T-helper 17 cell (primary cell): ENCODE measurements at places on chromosomes 16 and 17.

GRCh38 chr16:55470533-55471371 is 8.2 kb upstream of the MMP2 start:
- no peak for DNase-seq

- DNase-seq, result no peak
These were observed 91.0 kb upstream of the CBX4 start for GRCh38 chr17:79930062-79930876.

GRCh38 chr17:75031972-75032719 is 14.6 kb downstream of the ATP5PD start:
- peak; percentile 34 for DNase-seq

DNA sequence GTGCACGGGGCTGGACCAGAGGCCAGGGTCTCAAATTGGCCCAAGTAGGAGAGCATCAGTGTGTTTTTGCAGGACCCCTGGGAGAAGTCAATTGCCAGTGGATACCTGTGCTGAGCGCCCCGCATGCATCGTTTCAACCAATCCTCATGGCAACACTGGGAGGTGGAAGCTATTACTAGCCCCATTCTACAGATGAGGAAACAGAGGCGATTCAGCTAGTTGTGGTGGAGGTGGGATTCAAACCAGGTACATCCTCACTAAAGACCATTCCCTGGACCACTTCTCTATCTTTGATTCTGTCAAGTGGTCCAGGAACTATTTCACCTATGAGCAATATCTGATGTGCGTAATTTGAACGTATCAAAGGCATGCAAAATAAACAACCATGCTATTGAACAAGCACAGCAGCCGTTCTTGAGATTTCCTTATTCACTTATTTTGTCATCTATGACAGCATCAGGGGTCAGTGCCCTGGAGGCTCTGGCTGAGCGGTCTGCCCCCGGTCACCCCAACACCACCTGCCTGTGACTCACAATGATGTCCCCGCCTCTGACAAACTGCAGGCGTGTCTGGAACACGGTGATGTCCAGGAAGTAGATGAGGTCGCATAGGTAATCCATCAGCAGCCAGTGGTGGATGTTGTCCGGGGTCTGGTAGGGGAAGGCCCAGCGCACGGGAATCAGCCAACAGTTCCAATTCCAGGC is 54.0 kb downstream of the CNGB1 start:
- no peak for DNase-seq

DNA sequence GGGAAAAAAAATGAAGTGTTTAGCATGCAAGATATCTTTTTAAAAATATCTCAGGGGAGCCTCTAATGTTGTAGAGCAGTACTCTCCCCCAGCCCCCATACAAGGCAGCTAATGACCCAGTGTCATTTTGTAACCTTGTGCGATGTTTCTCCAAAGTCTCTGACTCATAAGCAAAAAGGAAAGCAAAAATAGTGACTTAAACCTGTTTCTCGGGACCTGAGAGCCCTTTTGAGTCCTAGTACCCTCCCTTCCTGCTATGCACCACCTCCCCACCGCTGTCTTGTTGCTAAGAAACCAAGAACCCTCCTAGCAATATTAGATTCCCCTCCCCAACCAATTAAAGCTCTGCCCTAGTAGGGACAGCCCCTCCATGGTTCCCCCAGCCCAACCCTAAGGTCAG is 2.8 kb downstream of the MYCBPAP start:
- peak; percentile 19 for DNase-seq

- DNase-seq, result no peak
These were observed 23.0 kb downstream of the SUPT6H start for GRCh38 chr17:28684963-28685362.

- DNase-seq, result no peak
These were observed 450.3 kb downstream of the SHISA9 start for GRCh38 chr16:13351601-13352217.

GRCh38 chr17:78925662-78926555 is 722 bp upstream of the TIMP2 start:
- no peak for DNase-seq

- no peak for DNase-seq
These were observed 229.2 kb downstream of the MAP2K6 start for GRCh38 chr17:69643686-69644085.

- no peak for DNase-seq
These were observed 12.0 kb downstream of the ACE start for GRCh38 chr17:63488851-63489250.

DNA sequence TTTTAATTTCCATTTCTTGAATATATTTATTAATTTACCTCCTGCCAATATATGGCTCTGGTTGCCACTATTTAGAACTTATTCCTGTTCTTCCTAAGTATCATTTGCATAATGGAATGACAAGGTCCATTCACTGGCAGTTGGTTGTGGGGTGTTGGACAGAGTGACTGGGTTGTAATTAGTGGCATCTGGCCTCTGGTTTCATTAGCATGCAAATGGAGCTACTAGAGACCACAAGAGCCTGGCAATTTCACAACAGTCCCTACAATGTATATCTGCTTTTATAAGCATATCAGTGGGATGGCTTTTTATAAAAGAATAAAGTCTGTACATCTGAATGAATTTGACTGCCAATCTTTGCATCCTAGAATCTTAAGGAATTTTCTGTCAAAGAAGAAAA is 1030.9 kb upstream of the CDH8 start:
- no peak for DNase-seq

GRCh38 chr16:83453977-83454376 is 353.8 kb upstream of the HSBP1 start:
- no peak for DNase-seq

GRCh38 chr17:33121272-33121671 is 129.6 kb downstream of the SPACA3 start:
- DNase-seq, result no peak

- DNase-seq, result no peak
These were observed 5.7 kb upstream of the SULT1A2 start for GRCh38 chr16:28602529-28602928.

- DNase-seq, result no peak
These were observed 24.5 kb downstream of the STXBP4 start for GRCh38 chr17:54992797-54993639.

DNA sequence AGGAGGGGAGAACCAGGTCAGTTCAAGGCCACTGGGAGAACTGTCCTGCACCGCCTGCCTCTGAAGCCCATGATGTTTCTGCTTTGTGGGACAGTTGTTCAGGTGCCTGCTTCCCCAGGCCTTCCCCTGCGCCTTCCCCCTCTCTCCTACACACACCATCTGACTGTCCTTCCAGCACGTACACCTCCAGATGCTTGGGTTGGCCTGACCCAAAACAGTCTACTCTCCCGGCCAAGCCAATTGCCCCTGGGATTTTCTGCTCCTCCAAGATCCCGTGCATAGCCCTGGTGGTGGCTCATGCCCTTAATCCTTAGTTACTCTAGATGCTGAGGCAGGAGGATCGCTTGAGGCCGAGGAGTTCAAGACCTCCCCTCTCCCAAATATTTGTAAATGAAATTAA is 684 bp upstream of the RSAD1 start:
- DNase-seq, result no peak

- DNase-seq, result no peak
These were observed 17.9 kb downstream of the MYO1C start for GRCh38 chr17:1474402-1475189.

DNA sequence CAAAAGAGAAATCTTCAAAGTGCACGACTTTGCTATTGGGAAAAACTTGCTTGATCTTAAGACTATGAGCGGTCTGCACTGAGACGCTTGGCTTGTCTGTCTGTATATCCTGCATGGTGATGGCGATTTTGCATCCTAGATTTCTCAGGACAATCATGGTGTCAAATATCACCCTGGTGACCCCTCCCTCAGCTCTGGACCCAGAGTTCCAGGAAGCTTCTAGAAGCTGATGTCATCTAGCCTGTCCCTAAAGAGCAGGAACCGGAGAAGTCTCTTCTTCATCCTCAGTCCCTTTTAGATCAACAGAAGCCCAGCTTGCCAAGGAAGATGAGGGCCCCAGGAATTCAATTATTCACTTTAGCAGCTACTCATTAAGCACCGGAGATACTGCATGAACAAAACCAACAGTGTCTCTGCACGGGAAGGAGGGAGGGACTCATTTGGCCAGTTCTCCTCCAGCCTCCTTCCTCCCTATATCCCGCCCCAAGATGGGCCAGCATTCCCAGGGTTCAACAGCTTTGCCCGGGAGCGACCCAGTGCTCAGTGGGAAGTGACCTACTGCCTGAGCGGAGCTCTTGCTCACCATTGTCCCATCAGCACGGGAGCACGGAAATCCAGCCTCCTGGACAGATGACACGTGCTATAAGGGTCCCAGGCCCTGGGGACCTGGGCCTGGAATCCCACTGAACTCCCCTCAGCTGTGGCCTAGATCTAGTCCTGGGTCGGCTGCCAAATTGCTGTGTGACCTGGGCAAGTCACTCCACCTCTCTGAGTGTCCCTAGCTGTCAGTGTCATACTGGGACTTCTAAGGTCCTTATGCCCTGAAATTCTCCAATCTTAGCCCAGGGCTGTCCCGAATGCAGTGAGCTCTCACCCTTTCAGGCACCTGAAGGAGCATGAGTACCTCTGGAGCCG is 3.8 kb downstream of the EMP2 start:
- DNase-seq, result no peak

DNA sequence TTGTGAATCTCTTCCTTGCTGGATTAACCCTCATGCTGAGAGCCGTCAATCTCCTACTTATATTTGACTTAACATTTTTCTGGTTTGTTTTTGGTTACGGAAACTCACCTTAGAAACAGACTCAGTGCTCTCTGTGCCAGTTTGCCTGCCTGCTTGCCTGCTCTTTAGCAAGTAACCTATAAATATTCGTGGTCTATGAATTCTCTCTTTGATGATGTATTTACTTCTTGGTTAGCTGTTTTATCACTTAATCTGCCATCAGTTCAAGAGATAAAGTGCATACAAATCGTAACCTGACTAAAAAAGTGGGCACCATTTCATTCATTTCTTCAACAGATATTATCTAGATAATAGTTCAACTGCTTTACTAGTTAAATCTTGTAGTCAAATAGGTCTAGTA is 26.7 kb downstream of the CYB5B start:
- no peak for DNase-seq

- no peak for DNase-seq
These were observed 525.8 kb upstream of the GOT2 start for GRCh38 chr16:59259950-59260319.

- DNase-seq, result no peak
These were observed 142.3 kb downstream of the ABCC12 start for GRCh38 chr16:48013491-48013901.

DNA sequence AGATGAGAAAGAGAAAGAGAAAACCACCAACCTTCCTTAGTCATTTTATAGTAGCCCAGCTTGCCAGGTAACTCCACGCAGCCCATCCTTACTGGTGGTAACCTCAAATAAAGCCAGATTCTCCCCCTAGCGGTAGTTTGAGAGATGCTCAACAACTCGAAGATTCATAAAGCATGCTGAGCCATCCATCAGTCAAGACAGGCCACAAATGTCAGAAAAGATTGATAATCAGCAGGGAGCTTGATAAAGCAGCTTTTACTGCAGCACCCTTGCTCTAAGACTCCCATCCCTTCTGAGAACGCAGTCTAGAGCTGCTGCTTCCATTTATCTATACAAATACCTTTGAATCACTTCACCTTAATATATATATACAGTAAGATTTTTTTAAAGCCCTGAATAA is 451.5 kb upstream of the HSBP1 start:
- DNase-seq, result no peak

DNA sequence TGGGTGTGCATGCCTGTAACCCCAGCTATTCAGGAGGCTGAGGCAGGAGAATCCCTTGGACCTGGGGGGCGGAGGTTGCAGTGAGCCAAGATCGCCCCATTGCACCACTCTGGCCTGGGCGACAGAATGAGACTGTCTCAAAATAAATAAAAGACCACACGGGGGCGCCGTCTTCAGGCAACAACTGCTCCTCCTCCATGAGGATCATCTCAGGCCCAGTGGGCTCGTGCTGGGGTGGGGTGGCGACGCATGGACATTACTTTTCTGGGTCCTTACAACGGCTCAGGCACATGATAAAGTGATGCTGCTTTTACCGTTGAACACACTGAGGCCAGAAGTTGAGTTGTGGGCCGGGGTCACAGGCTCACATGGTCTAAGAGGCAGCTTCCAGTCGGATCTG is 56.2 kb downstream of the PRMT7 start:
- no peak for DNase-seq

- DNase-seq, result no peak
These were observed 127.2 kb downstream of the HS3ST3B1 start for GRCh38 chr17:14427900-14428647.

GRCh38 chr17:82600731-82601446 is 47.4 kb downstream of the WDR45B start:
- no peak for DNase-seq

GRCh38 chr17:76327696-76328095 is 19.6 kb upstream of the QRICH2 start:
- no peak for DNase-seq

DNA sequence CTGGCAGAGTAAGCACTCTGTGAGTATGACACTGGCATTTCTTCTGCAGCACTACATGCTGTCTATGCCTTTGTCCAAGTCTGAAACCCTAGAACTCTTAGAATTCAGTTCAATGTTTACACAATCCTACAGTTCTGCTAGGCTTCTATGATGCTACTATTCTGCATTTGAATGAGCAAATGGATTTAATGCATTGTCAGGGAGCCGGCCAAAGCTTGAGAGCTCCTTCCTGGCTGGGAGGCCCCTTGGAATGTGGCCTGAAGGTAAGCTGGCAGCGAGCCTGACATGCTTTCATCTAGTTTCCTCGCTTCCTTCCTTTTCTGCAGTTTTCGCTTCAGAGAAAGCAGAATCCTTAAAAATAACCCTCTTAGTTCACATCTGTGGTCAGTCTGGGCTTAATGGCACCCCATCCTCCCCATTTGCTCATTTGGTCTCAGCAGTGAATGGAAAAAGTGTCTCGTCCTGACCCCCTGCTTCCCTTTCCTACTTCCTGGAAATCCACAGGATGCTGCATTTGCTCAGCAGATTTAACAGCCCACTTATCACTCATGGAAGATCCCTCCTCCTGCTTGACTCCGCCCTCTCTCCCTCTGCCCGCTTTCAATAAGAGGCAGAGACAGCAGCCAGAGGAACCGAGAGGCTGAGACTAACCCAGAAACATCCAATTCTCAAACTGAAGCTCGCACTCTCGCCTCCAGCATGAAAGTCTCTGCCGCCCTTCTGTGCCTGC is at the start of gene CCL2:
Gene CCL2 (plus strand): TSS at position 635 of the 730 bp plus-strand sequence. CDS start 65 bp downstream, at position 700.
- no peak for DNase-seq

DNA sequence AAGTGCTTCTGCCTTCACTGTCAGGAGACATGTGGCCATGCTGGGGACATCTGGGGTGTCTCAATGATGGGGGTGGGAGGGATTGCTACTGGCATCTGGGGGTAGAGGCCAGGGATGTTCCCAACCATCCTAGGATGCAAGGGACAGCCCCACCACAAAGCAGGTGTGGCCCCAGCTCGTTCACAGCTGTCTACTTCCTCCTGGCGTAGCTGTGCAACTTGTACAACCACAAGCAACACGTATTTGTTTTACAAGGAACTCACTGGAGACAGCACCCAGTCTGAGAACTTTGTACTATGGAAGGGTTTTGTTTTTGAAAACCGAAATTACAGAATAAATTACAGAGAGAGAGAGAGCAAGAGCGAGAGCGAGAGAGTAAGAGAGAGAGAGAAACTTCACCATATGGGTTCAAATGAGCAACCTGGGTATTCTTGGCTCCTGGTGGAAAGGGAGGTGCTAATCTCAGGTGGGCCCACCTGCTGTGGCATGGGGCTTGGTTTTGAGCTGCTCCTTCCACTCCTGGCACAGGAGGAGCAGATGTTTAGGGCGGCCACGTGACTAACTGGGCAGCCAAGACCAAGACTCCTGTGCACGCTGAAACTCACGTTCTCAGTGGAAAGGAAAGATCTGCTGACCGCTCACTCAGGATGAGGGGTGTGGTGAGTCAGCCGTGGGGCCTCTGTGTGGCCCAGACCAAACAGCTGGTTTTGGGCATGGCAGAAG is 17.5 kb upstream of the TNFRSF13B start:
- DNase-seq, result no peak
